ENCODE measurements at places on chromosomes 1 and 21.

- no peak for DNase-seq
Observed at GRCh38 chr1:113303267-113303666, 87.0 kb upstream of the MAGI3 start.

GRCh38 chr1:177103005-177103852 is 61.3 kb downstream of the ASTN1 start:
- no peak for DNase-seq

GRCh38 chr1:62436039-62436465 is 797 bp upstream of the USP1 start:
- no peak for DNase-seq

DNA sequence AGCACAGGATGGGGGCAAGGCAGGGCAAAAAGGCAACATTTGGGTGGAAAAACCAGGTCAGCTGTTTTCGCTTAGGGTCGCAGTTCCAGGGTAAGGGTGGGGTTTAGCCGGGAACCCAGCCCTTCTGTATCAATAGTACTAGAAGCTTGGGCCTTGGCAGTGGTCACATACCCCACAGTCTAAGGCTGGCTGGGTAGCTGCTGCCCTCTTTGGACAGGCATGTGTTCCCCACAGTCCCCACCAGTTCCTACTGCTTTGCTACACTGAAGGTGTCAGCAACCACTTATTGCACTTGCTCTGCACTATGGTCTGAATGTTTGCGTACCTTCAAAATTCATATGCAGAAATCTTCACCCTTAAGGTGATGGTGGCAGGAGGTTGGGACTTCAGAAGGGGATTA is 349.8 kb downstream of the LTN1 start:
- no peak for DNase-seq

DNA sequence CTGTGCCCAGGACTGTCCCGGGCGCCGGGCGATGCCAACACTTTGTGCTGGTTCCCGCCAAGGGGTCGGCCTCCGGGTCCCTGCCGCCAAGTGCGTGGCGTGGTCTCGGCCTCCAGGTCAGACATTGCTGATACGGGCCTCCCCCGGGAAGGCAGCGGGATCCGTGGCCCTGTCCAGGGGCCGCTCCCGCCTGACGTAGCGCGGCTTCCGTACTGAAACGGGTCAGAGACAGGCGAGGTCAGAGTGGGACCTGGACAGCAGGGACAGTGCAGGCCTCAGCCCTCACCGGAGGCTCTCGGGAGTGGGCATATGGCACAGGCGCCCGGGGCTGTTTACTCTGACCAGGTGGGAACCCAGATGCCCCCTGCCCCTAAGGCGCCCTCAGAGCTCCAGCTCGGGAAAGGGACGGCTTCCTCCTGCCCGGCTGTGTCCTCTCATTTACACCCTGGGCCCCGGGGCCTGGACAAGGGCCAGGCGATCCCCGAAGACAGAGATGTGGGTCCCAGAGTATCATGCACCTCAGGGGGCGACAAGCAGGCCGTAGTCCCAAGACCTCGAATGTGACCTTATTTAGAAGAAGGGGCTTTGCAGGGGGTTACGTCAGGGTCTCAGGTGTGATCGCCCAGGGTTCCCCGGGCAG is 8.8 kb upstream of the RNF223 start:
- DNase-seq, result no peak

- no peak for DNase-seq
Observed at GRCh38 chr1:70290218-70290617, 64.3 kb downstream of the ANKRD13C start.

- no peak for DNase-seq
Observed at GRCh38 chr1:226829105-226829504, 41.3 kb upstream of the PSEN2 start.
